Progenitor cell of endocrine pancreas (in vitro differentiated cells): ENCODE measurements at places on chromosomes 1 and 21.

- no peak for DNase-seq
Observed at GRCh38 chr1:115164484-115164883, 75.2 kb upstream of the TSPAN2 start.

DNA sequence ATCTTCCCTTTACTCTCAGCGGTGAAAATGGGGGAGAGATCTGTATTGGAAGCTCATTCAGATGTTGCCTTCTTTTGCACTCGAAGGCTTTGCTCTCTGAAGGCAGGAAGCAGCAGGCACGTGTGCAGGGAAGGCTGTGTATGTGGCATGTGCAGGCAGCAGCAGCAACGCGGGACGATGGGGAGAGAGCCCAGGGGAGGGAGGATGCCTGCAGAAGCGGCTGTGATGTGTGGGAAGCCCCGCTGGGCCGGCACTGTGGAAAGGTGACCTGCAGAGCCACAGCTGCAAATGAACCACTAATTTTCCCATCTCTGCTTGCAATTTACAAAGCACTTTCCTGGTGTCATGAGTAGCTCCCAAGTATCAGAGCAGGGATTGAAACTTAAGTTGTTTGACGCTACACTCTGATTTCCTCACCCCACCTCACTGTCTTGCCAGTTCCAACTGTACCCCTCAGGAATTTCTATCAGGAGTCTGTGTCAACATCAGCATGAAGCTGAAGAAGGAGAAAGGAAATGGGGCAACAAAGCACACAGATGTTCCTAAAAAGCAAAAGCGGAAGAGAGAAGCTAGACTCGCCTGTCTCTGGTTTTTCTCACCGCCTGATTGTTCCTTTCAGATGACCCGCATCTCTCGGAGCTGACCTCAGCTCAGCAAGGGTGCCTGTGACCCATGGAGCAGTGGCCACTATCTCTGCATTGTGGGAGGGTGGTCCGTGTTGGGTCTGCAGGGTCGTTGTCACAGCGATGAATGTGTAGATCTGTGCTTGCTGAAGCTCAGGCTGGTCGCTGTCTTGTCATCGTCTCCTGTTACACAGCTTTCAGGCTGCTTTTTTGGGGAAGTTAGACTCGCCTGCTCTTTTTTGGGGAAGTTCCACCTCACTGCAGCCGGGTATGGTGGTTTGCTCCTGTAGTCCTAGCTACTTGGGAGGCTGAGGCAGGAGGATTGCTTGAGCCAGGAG is 156.1 kb downstream of the KIF26B start:
- DNase-seq, result no peak

- peak; percentile 60 for DNase-seq
Observed at GRCh38 chr1:228416217-228416933, at the start of gene TRIM17. Gene TRIM17, minus strand, starts transcription at chr1:228416861. Its CDS starts 1,789 bp downstream, at chr1:228415072.

DNA sequence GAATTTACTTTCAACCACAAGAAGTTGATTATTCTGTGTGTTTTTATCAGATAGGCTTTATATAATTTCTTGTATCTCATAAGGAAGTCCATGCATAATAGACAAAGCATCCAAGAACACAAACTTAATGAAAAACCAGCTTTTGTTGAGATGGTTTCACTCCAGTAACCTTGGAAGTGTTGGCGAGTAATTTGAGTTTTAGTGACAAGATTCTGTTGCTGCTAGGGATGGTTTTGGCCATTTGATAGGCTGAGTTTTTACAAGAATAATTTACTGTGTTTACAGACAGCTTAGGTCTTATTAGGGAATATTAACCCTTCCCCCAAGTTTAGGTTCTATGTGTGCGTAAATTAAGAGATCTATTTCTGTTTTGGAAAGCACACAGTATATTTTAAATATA is 513.6 kb downstream of the USP25 start:
- no peak for DNase-seq

DNA sequence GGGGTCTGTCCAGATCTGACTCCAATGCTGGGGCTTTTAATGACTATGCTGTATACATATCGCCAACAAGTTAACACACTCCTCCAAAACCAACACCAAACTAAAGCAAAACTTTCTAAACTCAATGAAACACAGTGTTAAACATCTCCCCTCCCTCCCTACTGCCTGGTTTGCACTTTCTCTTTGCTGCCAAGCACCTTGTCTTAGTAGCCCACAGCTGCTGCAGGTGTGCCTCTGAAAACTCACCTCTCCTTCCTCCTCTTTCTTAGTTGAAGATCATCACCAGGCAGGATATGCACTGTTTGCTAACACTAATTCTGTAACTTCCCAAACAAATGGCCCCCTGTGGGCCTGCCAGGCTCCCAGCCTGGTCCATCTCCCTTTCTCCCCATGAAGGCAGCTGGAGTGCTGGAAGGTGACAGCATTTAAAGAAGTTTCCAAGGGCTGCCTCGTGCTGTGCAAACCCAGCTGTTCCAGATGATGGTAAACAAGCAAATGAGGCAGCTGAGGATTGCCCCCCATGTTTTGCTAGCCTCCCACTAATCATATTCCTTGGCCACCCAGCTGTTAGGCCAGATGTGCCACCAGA is 213.7 kb downstream of the ASTN1 start:
- no peak for DNase-seq

- DNase-seq, result no peak
Observed at GRCh38 chr1:233253832-233254331, 41.6 kb downstream of the PCNX2 start.
